H1 (cell line): ENCODE measurements at places on chromosomes 2 and 18.

DNA sequence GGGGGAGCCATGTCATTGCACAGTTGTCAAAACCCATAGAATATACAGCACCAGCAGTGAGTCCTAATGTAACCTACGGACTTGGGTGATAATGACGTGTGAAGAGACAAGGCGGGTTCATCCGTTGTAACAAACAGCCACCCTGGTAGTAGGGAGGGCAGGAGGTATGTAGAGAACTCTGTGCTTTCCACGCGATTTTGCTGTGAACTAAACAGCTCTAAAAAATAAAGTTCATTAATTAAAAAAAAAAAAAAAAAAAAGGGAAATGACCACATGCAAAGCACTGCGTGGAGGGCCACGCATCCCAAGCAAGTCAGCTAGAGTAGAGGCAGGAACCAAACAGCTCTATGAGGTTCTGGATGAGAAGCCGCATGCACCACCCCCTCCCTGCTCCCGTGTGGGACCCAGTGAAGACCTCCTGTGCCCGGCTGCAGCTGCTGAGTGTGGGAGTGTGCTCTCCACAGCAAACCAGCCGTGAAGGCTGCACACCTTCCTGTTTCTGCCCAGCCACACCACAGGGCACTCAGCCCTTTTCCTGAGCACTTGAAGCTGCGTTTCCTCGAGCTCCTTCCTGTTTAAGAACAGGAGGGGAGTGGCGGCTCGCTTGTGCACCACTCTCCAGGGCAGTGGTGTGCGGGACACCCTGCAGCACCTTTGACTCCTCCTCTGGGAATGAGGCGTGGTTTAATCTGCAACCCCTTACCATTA, 65.6 kb downstream of the ODC1 start:
- no peaks in the 10 kb centered on the region for H3K27me3 ChIP-seq
- DNase-seq = no peak
- H3K27ac ChIP-seq = no peak overlapping the region
- H3K36me3 ChIP-seq = no peaks in the 10 kb centered on the region

GRCh38 chr2:17191223-17191622, 327.0 kb downstream of the RAD51AP2 start:
- DNase-seq = no peak
- no peaks in the 10 kb centered on the region for H3K27me3 ChIP-seq
- no peak overlapping the region for H3K27ac ChIP-seq
- no peak overlapping the region for H3K4me3 ChIP-seq
- no peaks in the 10 kb centered on the region for H3K36me3 ChIP-seq

DNA sequence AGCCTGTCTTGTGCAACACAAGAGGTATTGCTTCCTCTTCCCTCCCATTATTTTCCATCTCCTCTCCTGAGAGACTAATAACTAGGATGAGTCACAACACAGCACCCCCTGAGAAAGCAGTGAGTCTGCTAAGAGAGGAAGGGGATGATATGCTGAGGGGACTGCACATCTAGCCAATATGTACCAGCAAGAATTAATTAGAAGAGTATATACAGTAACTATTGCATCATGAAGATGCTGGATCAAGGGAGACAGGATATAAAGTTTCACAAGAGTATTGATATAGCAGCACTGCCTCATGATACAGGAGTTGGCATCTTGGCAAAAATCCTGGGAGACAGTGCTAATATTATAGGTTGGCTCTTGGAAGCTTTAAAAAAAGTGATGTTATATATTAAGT, 289.9 kb upstream of the RBMS1 start:
- no peaks in the 10 kb centered on the region for H3K4me1 ChIP-seq
- no peak for DNase-seq
- no peak overlapping the region for H3K4me3 ChIP-seq
- H3K27me3 ChIP-seq = no peaks in the 10 kb centered on the region

DNA sequence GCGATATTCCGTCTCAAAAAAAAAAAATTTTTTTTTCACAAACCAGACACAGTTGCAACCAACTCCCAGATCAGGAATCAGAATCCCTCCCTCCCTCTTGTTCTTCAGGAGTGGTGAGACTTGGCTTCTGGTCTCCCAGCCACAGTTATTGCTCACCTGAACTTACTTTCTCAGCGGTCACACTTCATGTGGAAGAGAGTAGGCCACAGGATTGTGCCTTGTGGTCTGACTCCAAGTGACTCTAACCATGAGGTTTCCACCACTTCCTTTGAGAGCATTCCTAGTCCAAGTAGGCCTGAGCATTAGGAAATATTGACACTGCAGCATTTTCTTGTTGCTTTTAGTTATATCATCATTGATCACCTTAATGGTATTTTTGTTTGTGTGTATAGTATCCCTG, 12.1 kb downstream of the FMNL2 start:
- no peak overlapping the region for H3K27ac ChIP-seq
- H3K4me1 ChIP-seq = 0 out of 2 replicates have a peak, but pooled peaks cover 3% of the 10 kb centered on the region
- no peaks in the 10 kb centered on the region for H3K27me3 ChIP-seq
- no peak for DNase-seq

- no peak for DNase-seq
- H3K4me1 ChIP-seq = no peaks in the 10 kb centered on the region
- no peaks in the 10 kb centered on the region for H3K36me3 ChIP-seq
- H3K27me3 ChIP-seq = no peaks in the 10 kb centered on the region
- H3K4me3 ChIP-seq = no peak overlapping the region
- no peak overlapping the region for H3K27ac ChIP-seq
Measured at GRCh38 chr2:159650574-159650973, 34.2 kb upstream of the BAZ2B start.

DNA sequence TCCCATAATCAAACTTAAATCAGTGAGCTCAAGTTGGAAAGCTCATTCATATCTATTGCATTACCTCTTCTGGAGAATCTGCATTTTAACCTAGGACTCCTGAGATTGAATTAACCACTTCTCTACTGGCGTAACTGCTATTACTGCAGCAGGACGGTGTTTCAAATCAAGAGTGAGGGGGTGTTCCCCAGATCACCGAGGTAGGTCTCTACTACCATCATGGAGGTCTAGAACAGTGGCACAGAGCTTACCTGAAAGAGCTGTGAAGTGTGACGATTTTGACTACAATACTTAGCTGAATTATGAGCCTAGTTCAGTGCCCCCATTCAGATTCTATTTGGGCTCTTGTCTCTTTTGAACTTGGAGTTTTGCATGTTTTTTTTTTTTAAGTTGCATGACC, 119.5 kb downstream of the POLE4 start:
- DNase-seq = no peak
- H3K4me1 ChIP-seq = no peaks in the 10 kb centered on the region
- H3K27ac ChIP-seq = no peak overlapping the region
- H3K27me3 ChIP-seq = no peaks in the 10 kb centered on the region; the same call in 1 of the 2 replicates
- H3K36me3 ChIP-seq = no peaks in the 10 kb centered on the region
- H3K4me3 ChIP-seq = no peak overlapping the region

DNA sequence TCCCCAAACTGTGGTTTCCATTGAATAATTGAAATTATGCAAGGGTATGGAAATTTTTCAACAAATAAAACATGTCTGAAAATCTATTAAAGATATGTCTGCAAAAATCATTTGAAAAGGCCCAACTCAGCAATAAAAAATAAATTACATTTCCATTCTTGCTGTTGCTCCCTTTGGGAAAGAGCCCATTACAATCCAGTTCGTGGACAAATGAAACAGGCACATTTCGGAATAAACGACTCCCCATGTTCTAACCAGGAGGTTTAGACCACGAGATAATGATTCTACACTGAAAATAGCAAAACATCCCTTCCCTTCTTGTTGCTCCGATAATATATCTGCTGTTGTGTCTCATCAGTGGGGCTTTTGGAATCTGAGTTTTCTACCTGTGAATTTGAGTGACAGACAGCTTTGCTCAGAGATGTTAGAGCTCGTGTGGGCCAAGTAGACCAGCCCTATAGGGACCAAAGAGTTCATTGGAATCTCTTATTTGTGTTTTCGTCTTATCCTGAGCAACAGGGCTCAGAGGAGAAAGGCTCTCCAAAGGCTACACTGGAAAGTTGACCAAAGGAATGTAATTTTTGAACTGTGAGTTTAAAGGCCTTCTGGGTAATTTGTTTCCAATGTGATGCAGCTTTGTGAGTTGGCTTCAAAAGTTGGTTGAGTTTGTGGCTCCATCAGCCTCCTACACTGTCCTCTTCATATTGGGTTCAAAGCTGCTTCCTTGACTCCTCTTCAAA, 119.5 kb downstream of the ACTR3 start:
- no peaks in the 10 kb centered on the region for H3K36me3 ChIP-seq
- no peaks in the 10 kb centered on the region for H3K4me1 ChIP-seq
- H3K27ac ChIP-seq = no peak overlapping the region
- no peak for DNase-seq

GRCh38 chr2:162480067-162480466, 136.1 kb downstream of the GCA start:
- no peak for DNase-seq
- no peaks in the 10 kb centered on the region for H3K36me3 ChIP-seq
- no peaks in the 10 kb centered on the region for H3K27me3 ChIP-seq
- no peak overlapping the region for H3K27ac ChIP-seq
- H3K4me1 ChIP-seq = no peaks in the 10 kb centered on the region

DNA sequence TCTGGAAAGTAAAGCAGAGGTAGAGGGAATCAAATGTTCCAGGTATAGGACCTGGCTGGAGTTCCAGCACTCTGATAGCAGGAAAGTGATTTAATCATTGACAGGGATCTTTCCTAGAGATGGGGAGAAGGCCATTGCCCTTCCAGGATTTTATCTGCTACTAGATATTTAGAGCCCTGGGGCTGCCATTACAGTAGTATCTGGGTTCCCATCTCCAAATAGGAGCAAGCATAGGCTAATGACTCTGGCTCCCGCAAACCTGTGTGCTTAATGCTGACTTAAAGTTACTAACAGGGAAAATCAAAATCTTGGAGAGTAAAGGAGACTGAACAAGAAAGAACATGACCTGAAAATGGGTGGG, 297.6 kb upstream of the CCDC68 start:
- H3K4me3 ChIP-seq = no peak overlapping the region
- no peaks in the 10 kb centered on the region for H3K27me3 ChIP-seq
- DNase-seq = no peak
- peaks cover 4% of the 10 kb centered on the region for H3K36me3 ChIP-seq
- H3K27ac ChIP-seq = no peak overlapping the region

- no peaks in the 10 kb centered on the region for H3K36me3 ChIP-seq
- no peaks in the 10 kb centered on the region for H3K4me1 ChIP-seq
- no peak for DNase-seq
- H3K27me3 ChIP-seq = no peaks in the 10 kb centered on the region
Measured at GRCh38 chr18:43405097-43405496, 127.8 kb upstream of the SYT4 start.

DNA sequence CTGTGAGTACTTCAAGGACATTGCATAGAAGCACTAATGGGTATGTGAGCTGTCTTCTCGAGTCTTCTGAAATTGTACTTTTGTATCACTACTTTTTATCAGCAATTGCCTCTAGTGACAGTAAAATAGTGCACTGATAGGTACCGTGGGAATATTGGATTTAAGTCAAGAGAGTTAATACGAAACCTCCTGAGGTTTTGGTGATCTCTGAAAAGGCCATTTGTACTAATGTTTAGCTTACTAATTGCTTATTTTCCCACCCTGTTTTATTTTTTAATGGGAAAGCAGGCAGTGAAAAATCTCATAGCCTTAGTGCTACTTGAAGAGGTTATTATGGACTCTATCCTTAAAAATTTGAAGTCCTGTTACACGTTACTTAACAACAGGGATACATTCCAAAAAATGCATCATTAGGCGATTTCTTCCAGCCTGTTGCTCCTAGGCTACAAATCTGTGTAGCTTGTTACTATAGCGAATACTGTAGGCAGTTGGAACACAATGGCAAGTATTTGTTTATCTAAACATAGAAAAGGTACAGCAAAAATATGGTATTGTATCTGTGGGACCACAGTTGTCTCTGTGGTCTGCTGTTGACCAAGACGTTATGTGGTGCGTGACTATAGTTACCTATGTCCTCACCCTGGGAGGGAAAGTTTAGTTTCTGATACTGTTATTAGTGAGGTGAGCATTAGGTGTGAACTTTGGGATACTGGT, 65.9 kb downstream of the CAB39 start:
- H3K4me1 ChIP-seq = no peaks in the 10 kb centered on the region
- no peaks in the 10 kb centered on the region for H3K27me3 ChIP-seq
- H3K36me3 ChIP-seq = 0 out of 2 replicates have a peak, but pooled peaks cover 4% of the 10 kb centered on the region
- H3K27ac ChIP-seq = no peak overlapping the region
- H3K4me3 ChIP-seq = no peak overlapping the region
- no peak for DNase-seq

GRCh38 chr2:54659527-54659926, 63.9 kb upstream of the EML6 start:
- peaks cover 84% of the 10 kb centered on the region for H3K36me3 ChIP-seq
- no peak for DNase-seq
- no peaks in the 10 kb centered on the region for H3K4me1 ChIP-seq
- no peaks in the 10 kb centered on the region for H3K27me3 ChIP-seq

DNA sequence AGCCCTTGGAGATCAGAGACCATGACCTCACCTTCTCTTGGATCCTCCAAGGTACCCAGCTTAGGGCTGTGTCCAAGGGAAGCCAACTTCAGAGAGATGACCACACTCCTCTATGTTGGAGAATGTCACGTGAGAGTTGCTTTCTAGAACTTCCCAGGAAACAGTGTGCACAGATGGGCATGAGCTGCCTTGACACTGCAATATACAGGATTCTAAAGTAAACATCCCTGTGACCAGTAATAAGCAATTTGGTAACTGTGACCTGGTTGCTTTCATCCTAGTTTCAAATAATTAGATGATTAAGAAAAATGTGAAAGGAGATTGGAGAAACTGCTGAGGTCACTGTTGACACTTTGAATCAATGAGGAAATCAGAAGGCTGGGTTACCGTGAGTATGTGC, 181.1 kb upstream of the EPAS1 start:
- H3K4me3 ChIP-seq = no peak overlapping the region
- no peaks in the 10 kb centered on the region for H3K36me3 ChIP-seq
- H3K4me1 ChIP-seq = no peaks in the 10 kb centered on the region
- DNase-seq = no peak
- H3K27me3 ChIP-seq = no peaks in the 10 kb centered on the region

DNA sequence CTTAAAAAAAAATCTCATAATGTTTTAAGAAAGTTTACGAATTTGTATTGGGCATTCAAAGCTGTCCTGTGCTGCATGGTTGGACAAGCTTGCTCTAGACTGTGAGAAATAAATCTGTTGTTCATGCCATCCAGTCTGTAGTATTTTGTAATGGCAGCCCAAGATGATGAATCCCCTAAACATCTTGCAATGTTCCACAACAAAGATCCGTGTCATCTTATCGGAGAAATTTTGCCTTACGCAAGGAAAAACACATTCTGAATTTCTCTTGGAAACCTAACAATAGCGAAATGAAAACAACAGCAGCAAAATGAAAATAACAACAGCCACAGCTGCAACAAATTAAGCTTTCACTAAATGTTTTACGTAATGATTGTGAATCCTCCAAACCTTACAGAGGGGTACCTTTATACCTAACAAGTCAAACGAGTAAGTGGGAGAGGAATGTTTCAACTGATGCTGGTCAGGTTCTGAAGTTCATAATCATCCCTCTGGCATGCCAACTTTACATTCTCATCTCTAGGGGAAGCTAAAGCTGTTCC, 76.1 kb upstream of the RNU4ATAC start:
- H3K36me3 ChIP-seq = peaks cover 23% of the 10 kb centered on the region; the same call in 1 of the 2 replicates
- no peak overlapping the region for H3K4me3 ChIP-seq
- H3K27me3 ChIP-seq = no peaks in the 10 kb centered on the region
- H3K4me1 ChIP-seq = no peaks in the 10 kb centered on the region
- DNase-seq = no peak

- no peaks in the 10 kb centered on the region for H3K4me1 ChIP-seq
- no peaks in the 10 kb centered on the region for H3K36me3 ChIP-seq
- DNase-seq = no peak
- H3K27me3 ChIP-seq = no peaks in the 10 kb centered on the region
Measured at GRCh38 chr2:40466332-40466906, 14.5 kb upstream of the SLC8A1 start.

- H3K27me3 ChIP-seq = no peaks in the 10 kb centered on the region
- H3K36me3 ChIP-seq = no peaks in the 10 kb centered on the region
- no peak overlapping the region for H3K27ac ChIP-seq
- peaks cover 13% of the 10 kb centered on the region for H3K4me1 ChIP-seq
- H3K4me3 ChIP-seq = no peak overlapping the region
Measured at GRCh38 chr18:58842978-58843687, 21.5 kb upstream of the ZNF532 start.
